ENCODE measurements at places on chromosomes 11 and 22.

DNA sequence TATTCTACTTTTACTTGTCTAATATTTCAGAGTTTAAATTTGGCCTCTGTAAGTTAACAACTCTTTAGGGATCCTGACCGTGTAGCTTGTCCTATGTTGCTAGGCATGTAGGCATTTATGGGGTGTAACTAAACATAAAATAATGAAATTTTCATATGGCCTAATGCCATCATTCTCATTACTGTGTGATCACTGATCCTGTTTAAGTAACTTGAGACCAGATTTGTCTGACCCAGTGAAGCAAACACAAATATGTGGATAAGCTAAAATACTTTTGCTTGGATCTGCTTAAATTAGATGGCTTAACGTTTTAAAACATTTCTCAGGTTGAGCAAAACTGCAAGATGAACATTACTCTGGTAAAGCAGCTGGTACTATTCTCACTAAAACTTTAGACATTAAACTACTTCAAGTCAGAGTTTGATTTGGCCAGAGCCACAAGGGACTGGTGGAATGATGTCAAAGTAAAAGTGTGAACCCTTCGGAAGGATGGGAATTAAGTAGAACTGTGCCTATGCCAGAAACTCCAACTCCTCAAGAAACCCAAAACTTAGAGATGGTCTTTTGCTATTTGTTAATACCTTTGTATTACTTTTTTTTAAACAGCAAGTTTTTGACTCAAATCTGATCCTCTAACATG is 12.5 kb downstream of the QSER1 start:
- no peak overlapping the region for H3K4me3 ChIP-seq
- DNase-seq = no peak
- no peaks in the 10 kb centered on the region for H3K36me3 ChIP-seq
- H3K27me3 ChIP-seq = no peaks in the 10 kb centered on the region
- no peak overlapping the region for H3K27ac ChIP-seq

DNA sequence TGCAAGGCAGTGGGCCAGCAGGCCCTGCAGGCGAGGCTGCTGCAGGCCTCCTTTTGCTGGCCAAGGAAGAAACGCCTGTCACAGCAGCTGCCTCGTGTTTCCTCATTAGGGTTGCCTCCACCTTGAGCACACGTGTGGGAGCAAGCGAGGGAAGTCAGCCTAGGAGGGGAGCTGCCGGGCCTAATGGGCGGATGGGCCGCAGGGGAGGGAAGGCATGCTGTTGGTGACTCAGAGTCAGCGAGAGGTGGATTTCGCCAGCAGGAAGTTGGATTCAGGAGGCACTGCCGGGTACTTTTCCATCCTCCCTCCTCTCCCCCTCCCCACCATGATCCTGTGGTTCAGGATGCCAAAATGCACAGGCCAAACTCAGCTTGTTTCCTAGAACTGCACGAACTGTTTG is 498.7 kb downstream of the METTL15 start:
- no peak for DNase-seq
- H3K27me3 ChIP-seq = no peaks in the 10 kb centered on the region

DNA sequence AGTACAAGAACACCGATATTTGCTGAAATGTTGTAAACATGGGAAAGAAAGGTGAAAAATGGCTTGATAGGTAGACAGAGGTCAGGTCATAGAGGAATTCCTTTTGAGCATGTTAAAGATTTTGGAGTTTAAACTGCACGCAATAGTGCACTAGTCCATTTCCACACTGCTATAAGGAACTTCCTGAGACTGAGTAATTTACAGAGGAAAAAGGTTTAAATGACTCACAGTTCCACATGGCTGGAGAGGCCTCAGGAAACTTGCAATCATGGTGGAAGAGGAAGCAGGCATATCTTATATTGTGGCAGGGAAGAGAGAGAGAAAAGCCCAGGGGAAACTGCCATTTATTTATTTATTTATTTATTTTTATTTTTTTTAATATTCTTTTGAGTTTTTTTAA is 5.0 kb downstream of the OR10A5 start:
- DNase-seq = no peak
- no peaks in the 10 kb centered on the region for H3K27me3 ChIP-seq
- H3K4me1 ChIP-seq = no peaks in the 10 kb centered on the region
- H3K27ac ChIP-seq = no peak overlapping the region
- no peak overlapping the region for H3K4me3 ChIP-seq
- no peaks in the 10 kb centered on the region for H3K36me3 ChIP-seq

- H3K36me3 ChIP-seq = no peaks in the 10 kb centered on the region
- H3K27me3 ChIP-seq = peaks cover 15% of the 10 kb centered on the region
- no peak within 1 kb of the TSS for H3K4me3 ChIP-seq
- no peak within 1 kb of the TSS for H3K27ac ChIP-seq
- H3K4me1 ChIP-seq = no peaks in the 10 kb centered on the region
These were observed at the start of gene DRD2 for GRCh38 chr11:113475160-113475761. DRD2 (minus strand) TSS chr11:113475398; CDS start chr11:113424651, 50,747 bp downstream.
